Right hindlimb (tissue), 1 donor: ENCODE measurements at places on chromosomes 5 and 9.

DNA sequence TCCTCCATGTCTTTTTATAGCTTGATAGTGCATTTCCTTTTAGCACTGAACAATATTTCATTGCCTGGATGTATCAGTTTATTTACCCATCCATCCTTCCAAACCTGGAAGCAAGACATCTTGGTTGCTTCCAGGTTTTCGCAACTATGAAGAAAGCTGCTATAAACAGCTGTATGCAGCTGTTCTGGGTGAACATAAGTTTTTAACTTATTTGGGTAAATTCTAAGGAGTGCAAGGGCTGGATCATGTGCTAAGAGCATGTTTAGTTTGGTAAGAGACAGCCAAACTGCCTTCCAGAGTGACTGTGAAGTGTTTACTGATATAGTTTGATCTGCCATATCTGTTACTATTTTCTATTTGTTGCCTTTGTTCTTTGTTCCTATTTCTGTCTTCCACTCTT is 58.5 kb downstream of the CSF2 start:
- no peak for DNase-seq

DNA sequence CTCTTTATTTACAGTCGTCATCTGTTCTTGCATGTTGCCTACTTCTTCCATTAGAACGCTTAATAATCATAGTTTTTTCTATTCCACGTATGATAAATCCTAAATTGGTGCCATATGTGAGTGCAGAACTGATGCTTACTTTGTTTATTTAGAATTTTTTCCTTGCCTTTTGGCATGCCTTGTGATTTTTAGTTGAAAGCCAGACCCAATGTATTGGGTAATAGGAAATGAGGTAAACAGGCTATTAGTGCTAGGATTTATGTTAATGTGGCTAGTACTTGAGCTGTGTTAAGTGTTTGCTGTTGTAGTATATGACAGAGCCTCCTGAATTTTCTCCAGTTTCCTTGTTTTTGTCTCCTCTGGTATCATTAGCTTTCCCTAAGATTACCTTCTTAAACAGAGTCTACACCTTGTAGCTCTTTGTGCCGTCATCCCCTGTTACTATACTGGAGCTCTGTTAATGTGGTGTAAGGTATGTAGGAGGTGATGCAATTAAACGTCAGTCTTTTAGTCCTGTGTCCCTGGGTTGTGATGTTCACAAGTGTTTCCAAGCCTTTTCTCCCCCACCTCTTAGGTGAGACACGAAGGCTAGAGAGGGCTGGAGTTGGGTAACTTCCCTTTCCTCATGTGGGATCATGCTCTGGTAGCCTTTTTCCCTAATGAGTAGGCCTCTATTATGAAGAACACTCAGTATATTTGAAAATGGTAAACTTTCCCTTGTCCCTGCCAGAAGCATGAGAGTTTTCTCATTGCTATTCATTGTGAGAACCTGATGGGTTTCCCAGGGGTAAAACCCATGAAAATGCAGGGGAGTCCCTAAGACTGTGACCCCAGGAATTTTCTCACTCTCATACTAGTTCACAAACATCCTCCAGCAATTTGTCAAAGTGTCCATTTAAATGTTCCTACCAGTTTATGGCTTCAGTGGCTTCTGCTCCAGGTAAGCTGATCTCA is 21.2 kb downstream of the SPATA31D3 start:
- DNase-seq, result no peak

DNA sequence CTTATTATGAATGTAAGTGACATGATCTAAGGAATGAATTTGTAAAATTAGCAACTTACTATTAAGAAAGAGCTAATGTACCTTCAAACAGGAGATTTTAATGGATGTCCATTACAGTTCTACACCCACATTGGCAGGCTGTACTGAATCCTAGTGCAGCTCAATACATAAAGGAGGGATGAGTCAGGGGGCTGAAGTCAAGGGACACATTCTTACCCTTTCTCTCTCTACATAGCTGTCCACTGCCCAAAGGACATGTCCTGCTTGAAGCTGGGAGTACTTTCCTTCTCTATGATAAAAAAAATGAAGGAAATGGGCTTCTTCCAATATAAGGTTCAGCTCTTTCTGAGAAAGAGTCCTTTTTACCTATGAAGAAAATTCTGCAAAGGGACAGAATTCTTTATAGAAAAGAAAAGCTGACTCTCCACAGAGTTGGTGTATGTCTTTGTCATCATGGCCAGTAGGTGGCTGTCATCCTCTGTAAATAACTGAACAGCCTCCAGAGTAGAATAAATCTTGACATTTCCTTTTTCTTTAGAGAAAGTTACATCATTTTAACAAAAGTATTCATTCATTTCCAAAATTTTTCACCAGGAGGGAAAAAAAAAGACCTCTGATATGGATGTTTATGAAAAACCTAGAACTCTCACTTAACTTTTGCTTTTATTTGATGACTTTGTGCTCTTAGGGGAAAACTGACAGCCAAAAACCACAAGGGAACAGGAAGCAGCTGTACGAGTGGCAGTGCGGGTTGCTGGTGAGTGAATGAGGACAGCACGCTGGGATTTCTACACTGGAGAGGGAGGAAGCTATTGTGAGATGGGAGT is 13.1 kb upstream of the IFNA14 start:
- DNase-seq, result no peak

DNA sequence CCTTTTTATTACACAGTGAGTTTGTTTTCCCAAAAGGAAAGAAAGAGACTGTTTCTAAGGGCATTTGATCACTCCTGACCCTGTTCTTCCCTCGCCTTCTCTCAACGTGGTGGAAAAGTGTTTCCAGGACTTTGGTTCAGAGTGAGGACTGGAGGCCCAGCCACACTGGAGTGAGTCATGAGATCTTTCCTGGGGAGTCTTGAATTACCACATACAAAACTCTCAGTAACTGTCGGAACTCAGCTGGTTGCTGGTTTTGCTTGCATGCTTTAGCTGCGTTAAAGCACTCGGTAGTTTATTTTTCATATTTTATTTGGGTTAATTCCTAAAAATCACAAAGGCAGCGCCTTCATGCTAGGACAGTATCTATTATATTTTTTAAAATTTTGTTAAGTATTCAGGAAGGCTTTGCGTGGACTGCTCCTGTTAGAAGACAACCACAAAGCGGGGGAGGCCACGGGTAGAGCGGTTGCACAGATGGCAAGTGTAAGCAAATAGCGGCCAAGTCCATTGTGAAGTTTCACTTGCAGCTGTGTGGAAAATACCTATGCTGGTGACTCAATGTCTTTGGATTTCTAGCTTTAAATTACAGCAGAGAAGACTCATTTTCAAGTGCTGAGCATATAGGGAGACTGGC is 77.7 kb downstream of the ARSB start:
- peak; percentile 88 for DNase-seq

- no peak for DNase-seq
These were observed 175.0 kb downstream of the PLK2 start for GRCh38 chr5:58284886-58285285.

DNA sequence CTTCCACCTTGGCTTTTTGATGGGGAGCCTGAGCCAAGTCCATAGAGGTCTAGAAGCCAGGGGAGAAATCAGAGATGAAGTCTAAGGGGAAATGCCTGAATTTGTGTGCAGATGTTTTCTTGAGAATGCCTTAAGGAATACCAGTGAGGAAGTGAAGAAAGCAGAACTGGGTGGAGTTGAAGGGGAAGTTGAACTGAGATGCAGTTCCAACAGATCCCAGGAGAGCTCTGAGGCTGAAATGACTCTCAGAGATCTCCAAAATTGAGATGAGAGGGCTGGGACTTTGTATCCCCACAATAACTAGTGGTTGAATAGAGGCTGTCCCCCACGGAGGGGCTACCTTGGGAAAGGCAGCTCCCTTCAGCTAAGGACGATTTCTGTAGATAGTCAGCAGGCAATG is 197.1 kb downstream of the ZNF462 start:
- DNase-seq, result no peak

- DNase-seq, result peak; percentile 8
These were observed 112.0 kb downstream of the HSD17B3 start for GRCh38 chr9:96189995-96190394.

GRCh38 chr5:31481531-31482165 is 50.2 kb downstream of the DROSHA start:
- DNase-seq, result no peak

DNA sequence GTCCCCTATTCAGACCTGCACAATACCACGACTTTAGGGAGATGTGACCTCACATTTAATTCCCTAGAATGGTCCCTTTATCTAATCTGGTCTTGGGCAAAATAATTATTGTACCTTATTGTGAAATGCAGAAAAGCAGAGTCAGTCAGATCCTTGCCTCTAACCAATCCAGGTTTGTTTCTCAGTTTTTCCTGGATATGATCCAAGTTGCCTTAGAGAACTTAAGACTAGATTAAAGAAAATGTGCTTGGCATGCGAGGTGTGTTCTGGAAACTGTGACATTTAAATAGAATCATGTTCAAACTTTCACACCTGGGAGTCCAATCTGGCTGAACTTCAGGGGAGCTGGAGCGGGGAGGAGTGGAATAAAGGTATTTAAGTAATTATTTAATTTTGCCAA is 696.2 kb downstream of the DNAH5 start:
- no peak for DNase-seq

DNA sequence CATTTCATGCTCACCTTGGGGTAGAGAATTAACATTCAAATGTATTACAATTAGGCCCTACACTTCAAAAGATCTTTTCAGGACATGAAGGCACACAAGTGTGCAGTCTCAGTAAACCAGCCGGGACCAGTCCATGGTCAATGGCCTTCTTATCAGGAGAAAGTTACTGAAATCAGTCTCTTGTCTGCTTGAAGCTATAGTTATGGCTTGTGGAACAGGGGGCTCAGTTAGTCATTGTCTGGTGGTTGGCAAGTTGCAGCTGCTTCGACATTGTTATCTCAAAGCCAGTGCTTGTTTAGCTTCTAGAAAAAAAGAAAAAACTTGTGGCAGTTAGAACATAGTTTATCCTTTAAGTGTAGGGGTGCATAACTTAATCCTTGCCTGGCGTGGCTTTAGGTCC is 213.1 kb upstream of the ACO1 start:
- DNase-seq, result no peak

- no peak for DNase-seq
These were observed 71.5 kb upstream of the PALM2AKAP2 start for GRCh38 chr9:109708451-109708945.

GRCh38 chr9:23232831-23233230 is 593.2 kb downstream of the ELAVL2 start:
- DNase-seq, result no peak

DNA sequence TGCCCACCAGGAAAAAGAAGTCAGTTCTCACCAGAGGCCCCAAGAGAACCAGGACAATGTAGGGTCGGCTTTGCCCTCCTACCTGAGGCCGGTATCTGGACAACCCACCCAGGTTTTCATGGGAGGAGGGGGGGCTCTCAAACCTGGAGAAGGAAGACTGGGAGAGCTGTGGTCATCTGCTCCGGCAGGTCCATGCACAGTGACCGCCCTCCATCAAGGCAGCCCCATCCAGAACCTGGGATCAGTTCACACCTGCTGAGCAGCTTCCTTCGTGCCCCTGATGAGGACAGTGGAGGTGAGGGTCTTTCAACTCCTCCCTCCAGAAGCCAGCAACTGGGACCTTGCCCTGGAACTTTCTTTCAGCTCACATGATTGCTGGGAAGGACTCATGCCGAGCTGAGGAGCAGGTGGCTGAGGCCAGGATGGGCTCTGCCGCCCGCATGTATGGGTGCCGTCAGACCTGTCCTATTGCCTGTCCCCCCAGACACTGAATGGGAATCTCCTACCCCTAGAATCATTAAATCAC is 20.8 kb upstream of the FIBCD1 start:
- no peak for DNase-seq

- DNase-seq, result peak; percentile 88
These were observed 2.6 kb downstream of the OLFML2A start for GRCh38 chr9:124779368-124780059.

GRCh38 chr5:371811-372555 is 50.5 kb downstream of the AHRR start:
- peak; percentile 9 for DNase-seq
